ENCODE measurements at places on chromosomes 4 and X.
A peak's percentile ranks its signal among the peaks of the same experiment; 100 is the strongest.

- DNase-seq = no peak
Observed at GRCh38 chr4:25378437-25378743, 1.3 kb downstream of the ANAPC4 start.

DNA sequence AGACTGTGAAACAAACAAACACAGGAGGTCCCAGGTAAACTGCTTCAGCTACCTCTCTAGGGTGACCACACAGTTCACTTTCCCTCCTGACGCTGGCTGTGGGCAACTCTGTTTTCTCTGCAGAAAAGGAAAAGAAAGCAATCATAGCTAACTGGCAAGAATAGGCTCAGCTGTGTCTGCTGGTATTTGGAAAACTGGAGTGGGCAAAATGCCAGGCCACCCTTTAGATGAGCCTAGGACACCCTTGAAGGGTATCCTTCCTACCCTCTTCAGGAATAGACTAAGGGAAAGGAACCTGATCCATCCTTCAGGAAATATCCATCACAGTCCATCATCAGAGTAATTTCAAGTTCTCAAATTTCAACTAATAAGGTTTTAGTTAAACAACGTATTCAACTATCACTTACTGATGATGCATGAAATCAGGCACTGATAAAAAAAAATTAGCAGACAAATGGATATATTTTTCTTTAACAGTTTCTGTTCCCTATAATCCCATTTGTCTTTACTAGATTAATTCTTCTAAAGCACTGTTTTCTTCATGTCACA, 60.9 kb downstream of the CAMK2D start:
- no peak for DNase-seq

- no peak for DNase-seq
Observed at GRCh38 chr4:142281999-142282398, 564.1 kb downstream of the INPP4B start.

DNA sequence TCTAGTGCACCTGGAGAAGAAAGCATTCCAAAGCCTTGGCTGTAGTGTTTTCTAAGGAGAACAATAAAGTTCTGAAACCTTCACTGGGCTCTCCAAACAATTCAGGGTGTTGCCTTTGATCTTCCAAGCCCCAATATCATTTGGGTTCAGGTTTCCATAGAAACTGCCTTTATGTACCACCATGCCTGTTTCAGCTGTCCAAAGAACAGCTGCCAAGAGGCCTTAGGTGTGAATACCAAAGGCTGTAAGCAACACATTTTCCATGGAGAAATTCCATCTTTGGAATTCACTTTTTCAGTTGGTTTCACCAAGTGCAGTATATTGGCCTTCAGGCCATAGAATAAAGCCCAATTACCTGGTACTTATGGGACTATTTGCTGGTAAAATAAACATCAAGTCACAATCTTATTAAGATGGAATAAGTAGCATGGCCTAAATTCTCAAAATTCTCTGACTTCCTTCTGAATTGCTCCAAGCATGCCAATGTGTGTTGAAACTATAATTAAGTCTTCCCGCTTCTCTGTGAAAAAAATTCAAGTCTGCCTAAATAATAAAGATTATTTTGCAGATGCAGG, 61.9 kb downstream of the COX18 start:
- DNase-seq = no peak

- no peak for DNase-seq
Observed at GRCh38 chrX:25012793-25013631, 2.8 kb downstream of the ARX start.

DNA sequence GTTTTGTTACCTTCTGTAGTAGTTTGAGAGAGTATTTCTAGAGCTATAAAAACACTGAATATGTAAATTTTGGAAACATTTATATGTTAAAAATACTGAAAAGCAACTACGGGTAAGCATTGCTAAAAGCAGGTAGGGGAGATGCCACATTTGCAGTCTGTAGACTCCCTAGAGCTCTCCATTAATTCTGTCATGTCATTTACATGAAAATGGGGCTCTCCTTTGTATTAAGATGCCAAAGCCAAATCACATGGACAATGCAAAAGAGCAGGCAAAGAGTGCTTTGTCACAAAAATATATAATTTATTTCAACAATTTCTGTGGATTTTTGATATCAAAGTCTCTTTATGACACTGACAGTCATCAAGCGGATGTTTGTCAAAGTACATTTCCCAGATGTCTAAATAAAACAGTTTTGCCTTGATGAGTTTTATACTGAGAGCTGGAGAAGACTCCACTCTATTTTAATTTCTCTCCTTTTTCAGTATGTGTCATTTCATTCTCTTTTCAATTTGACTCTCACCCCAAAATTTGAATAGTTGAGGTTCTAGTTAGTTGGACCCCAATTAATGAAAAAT, 51.8 kb downstream of the LDB2 start:
- DNase-seq = no peak

DNA sequence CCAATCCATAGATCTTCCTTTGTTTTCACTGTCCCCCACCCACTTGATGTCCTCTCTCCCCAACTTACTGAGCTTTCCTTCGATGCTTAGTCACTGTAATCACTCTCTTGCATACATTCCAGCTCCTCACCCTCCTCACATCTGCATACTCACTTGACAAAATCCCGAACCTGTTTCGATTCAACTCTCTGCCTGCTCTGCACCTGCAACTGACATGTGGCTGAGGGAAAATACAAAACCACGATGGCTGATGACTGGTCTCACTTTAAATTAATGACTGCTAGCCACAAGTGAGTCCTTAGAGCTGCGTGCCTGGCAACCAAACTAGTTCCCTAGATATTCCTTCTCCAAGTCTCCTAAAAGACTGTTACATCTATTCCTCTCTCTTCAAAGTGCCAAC, 70.4 kb upstream of the FHL1 start:
- no peak for DNase-seq

DNA sequence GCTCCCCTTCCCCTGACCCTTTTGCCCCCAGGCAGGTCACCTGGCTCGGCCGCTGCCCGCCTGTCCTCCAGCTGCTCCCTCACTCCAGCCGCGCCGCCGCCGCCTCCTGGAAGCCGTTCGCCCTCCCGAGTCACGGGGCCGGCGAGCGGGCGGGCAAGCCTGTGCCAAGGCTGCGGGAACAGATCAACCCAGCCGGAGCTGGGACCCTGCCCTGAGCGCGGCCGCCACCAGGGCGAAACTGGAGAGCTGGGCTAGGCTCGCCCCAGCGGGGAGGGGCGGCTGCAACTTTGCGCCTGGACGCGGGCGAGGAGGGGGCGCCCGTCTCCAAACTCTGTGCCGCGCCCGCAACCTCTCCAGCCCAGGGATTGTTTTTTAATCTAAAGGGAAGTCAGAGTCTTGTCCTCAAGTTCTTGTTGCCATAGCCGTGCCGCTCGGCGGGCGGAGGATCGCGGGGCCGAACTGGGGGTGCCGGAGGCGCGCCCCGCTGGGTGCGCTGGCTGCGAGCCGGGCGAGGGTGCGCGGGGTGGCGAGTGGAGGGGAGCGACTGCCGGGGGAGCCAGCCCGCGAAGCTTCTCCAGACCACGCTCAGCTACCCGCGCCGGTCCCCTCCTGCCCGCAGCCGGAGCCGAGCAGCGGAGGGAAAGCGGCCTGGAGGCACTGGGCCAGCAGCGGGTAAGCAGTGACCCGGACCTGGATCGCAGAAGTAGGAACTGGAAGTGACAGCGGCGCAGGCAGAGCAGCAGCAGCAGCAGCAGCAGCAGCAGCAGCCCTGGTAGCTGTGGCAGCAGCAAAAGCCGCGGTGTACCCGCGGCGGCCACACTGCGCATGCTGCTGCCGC, 13.4 kb downstream of the ARHGEF6 start:
- peak; percentile 60 for DNase-seq

- DNase-seq = no peak
Observed at GRCh38 chr4:4890574-4891255, 31.2 kb downstream of the MSX1 start.

DNA sequence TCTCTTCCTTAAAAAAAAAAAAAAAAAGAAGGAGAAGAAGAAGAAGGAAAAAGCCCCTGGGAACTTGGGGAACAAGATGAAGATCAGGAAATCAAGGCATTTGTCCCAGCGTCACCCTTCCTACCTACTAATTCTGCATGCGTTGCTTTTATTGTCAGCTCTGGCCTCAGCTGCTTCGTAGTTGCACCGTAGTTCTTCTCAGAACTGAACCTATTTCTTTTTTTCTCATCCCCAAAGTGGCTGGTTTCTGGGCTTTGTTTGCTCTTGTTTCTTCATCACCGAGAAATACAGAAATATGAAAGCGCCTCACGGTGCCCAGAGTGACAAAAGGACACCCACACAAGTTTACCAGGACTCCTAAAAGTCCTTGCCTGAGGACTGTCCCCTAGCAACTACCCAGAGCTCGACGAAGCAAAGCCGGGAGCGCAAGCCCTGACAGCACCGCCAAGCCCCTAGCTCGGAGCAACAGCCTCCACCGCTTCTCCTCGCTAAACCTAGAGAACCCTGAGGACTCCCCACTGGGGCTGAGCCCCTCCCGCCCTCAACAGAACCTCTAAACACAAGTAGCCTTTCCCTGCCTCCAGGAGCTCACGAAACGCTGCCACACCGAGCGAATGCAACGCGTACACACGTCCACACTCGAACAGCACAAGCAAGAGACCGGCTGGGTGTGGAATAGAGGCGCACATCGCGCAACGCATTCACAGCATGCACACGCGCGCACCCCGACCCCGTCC, 710 bp downstream of the PRKG2 start:
- peak; percentile 27 for DNase-seq

Measured in urothelium cell line (cell line).